ENCODE measurements at places on chromosomes 6 and 20.

DNA sequence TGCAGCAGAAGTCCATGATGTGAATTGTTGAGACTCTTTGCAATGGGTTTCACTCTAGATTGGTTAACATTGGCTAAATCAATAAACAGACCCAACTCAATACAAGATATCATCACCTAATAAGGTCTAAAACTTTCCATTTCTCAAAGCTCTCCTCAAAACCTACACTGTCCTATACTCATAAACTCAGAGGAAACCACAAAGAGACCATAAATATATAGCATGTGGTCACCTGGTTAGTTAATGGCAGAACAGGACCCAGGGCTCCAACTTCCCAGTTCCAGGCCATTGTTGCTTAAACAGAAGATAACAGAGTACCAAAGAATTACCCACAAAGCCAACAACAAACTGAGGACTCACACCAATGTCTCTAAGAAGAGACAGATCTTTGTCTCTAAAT, 12.0 kb downstream of the RTN4IP1 start:
- no peak for DNase-seq

DNA sequence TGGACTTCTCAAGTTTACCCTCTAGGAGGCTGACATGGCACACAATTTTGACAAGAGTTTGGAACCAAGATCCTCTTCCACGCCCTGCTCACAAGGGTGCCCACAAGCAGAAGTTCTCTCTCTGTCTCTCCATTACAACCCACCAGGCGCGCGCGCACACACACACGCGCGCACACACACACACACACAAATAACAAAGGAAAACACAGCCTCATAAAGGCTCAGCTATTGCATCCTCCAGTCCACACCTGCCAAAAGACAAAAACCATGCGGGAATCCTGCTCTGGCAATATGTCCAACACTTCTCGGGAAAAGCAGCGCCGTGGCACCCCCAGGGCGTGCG, 870 bp downstream of the PAK5 start:
- DNase-seq: no peak

GRCh38 chr6:15274692-15275387, 29.0 kb downstream of the JARID2 start:
- DNase-seq: no peak

- DNase-seq: no peak
These were observed 206.6 kb upstream of the MARCKS start for GRCh38 chr6:113650610-113650979.

- DNase-seq: no peak
These were observed at the start of gene SYCP2L for GRCh38 chr6:10886691-10887502. Gene SYCP2L (plus strand): TSS chr6:10887052. CDS start chr6:10887127, 75 bp downstream.

DNA sequence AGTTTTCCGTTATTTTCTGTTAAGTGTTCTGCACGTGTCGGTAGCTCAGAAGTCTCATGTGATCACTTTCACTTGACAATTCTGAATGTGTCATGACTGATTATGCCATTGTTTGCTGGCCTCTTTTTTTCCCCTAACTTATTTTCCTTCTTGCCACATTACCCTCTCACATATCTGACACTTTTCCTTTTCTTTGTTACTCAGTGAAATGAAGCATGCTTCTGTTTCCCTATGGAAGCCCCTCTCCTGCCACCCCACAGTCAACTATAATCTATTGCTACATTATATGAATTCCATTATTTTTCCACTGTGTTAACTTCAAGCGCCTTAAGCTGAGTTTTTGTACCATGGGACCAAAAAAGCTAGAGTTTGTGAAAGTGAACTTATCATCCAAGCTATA, 531.6 kb upstream of the HS3ST5 start:
- no peak for DNase-seq

- no peak for DNase-seq
These were observed 12.0 kb upstream of the SERPINB9 start for GRCh38 chr6:2915150-2915549.

- no peak for DNase-seq
These were observed 325.6 kb downstream of the UBE3D start for GRCh38 chr6:82740072-82740471.

DNA sequence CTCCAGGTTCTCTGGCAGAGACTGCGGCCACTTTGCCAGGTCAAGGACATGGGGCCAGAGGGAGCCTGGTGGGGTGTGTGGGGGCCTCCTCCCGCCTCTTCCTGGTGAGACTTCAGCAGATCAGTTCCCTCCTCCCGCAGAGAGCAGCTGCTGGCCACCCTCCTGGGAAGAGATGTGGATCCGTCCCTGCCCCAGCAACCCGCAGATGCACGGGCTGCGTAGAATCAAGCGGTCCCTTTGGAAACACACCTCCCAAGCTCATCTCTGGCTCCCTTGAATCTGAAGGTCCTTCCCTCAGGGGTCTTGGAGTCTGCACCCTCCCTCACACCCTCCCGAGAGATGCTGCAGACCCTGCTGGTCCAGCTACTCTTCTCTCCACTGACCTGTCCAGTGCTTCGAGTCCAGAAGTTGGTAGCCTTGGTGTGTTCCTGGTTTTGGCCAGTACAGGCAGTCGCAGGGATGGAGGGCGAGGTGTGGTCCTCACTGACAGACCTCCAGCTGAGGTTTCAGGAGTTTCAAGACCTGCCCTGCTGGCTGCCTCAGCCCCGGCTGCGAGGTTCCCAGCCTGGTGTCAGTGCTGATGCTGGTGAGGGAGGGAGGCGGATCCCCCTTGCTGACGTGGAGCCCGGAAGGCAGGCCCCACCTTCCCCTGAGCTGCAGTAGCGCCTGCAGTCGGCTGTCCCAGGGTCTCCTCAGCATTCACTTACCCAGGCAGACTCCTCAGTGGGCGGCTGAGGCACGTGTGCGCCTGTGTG, at the start of gene NPBWR2:
TSS of gene NPBWR2 (minus strand) at position 585 of the 755 bp plus-strand sequence. CDS start 734 bp downstream, outside the sequence.
- DNase-seq: no peak

- DNase-seq: no peak
These were observed 5.5 kb upstream of the AIG1 start for GRCh38 chr6:143055213-143055612.

GRCh38 chr6:137666202-137666774, 172.1 kb upstream of the OLIG3 start:
- DNase-seq: peak; percentile 14

DNA sequence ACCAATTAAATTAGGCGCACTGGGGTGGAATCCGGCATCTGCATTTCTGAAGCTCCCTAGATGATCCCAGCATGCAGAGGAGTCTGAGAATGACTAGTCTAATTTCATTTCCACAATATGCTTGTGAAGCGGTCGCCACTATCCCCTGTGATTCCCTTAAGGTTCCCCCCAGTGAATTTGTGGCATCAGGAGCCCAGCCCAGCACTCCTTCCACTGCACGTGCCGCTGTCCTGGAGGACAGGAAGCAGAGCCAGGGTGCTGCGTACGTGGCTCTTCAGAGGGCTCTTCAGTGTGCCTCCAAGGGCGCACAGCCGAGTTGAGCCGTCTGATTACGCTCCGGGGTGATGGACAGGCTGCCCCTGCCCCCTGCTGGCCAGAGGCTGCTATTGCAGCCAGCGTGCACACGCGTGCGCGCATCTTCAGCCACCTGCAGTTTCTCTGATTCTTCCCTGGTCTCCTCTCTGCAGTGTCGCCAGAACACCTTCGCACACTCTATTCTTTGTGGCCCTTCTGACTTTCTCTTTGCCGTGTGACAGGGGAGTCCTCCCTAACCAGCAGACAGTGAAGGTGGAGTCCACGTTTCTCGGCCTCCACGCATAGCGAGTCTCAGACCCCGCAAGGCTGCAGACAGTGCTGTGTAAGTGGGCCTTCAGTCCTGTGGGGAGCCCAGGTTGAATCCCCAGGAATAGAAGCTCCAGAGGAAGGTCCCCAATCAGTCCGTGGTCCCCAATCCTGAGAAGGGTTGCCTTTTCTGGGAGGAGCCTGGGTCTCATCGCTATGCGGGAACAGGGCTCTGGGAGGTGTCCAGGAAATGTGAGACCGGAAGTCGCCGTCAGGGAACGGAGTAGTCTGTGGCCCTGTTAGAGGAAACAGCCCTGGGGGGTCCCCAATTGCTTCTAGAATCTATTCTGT, 16.5 kb upstream of the NCR2 start:
- peak; percentile 82 for DNase-seq

- no peak for DNase-seq
These were observed 2.5 kb upstream of the MMP9 start for GRCh38 chr20:46006022-46006705.

DNA sequence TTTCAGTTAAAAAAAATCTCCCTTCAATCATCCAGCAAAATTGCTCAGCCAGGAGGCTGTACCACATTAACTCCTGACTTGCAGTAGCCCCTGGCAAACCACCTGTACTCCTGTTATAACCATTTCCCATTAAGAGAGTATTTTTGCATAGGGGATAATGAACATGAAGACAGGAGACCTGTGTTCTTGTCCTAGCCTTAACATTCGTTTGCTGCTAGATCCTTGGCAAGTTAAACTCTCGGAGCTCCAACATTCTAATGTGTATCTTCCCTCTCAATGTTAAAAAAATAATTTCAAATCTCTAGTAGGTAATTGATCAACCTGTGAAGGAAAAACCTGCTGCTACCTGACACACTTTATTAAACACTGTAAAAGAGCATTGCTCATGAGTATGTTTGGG, 8.4 kb upstream of the TMEM200A start:
- DNase-seq: no peak
